ENCODE measurements at places on chromosomes 16 and 17.

DNA sequence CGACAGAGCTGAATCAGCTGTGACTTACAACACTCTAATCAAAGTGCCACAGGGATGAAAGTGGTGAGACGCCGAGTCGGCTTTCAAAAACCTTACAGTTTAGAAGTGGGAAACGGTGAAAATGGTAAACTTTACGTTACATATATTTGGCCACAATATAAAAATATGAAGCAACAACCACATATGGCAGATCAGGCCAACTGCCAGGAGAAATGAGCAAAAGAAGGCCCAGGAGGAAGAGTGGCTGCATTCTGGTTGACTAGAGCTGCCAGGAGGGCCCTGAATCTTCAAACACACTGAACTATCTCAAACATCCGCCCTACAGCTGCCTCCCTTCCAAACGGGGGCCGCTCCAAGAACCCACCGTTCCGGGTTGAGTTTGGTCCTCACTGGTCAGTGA is 56.3 kb downstream of the MRM3 start:
- no peak for DNase-seq

DNA sequence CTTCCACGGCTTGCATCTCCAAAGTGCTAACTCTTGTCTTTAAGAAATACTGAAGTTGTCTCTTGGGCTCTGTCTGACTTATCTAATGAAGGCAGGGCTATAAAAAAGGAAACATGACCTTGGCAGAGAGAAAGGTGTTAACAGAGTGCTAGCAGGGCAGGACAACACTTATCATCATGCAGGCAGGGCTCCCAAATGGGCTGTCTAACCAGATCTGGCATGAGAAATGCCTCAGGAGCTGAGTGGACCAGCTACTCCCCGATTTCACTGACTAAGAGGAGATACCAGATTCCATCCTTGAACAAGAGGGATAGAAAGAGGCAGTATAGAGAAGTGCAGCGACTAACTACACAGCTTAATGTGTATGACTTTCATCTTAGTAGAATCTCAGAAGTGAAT is 32.6 kb downstream of the PMP22 start:
- DNase-seq = no peak

- DNase-seq = no peak
Measured at GRCh38 chr16:49590166-49590871, 216.7 kb downstream of the C16orf78 start.

DNA sequence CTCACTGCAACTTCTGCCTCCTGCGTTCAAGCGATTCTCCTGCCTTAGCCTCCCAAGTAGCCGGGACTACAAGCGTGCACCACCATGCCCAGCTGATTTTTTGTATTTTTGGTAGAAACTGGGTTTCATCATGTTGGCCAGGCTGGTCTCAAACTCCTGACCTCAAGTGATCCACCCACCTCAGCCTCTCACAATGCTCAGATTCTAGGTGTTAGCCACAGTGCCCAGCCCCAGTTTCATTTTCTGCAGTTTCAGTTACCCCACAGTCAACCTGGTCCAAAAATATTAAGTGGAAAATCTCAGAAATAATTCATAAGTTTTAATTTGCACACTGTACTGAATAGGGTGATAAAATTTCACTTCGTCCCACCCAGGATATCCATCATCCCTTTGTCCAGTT is 28.7 kb downstream of the KNOP1 start:
- no peak for DNase-seq

DNA sequence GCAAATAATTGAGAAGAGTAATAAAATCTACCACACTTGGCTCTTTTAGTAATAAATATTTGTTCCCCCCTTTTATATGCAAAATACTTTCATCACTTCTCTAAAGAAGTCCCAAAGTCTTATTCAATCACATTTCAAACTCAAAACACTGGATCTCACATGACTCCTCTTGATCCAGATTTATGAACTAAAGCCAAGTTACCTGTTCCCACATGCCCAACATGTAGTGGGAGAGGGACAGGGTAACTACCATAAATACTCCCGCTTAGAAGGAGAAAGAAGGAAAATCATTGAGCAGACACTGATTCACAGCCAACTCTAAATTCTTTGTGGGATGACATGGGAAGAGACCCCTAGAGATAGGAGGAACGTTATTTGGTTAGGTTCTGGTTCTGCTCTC is 64.9 kb upstream of the PMFBP1 start:
- no peak for DNase-seq

DNA sequence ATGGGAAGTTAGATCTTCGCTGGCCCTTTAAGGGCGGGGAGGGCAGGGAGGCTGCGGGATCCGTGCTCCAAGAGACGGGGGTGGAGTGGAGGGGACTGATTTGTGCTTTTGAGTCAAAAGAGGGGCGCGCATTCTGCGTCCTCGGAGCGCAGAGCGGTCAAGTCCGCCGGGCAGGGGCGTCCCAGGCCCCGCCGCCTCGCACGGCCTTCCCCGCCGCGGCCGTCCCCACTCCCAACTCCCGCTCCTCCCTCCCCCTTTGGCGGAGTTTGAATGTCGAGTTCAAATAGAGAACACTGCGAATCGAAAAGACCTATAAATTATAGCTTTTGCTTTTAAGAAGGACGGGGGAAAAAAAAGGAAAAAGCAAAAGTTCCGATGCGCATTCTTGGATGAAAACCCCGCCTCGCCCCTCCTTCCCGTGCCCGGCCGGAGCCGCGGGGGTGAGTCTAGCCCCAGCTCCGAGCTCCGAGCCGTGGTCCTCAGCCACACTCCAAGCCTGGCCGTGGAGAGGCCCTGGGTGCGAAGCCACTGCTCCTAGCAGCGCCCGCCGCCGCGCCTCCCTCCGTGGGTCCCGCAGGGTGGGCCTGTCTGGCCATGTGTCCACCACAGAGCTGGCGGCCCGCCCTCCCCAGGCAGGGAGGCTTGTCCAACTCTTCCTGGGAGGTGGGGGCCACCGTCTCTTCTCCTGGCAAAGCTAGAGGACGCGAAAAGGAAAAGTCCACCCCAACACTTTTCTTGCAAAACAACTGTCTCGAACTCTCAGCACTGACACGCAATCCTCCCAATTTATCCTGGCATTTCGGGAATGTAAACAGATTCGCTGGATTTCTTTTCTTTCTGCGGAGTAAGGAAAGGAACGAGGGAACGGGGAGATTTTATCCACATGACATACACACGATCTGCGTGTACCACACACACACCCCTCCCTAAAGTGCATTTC is 3.6 kb downstream of the CBX8 start:
- DNase-seq = no peak

DNA sequence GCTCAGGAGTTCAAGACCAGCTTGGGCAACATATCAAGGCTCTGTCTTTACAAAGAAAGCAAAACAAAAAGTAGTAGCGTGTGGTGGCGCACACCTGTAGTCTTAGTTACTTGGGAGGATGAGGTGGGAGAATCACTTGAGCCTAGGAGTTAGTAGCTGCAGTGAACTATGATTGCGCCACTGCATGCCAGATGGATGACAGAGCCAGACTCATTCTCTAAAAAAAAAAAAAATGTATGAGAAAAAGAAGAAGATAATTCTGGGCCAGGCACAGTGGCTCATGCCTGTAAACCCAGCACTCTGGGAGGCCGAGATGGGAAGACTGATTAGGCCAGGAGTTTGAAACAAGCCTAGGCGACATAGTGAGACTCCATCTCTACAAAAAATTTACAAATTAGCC is 28.5 kb downstream of the STAT5B start:
- DNase-seq = no peak

DNA sequence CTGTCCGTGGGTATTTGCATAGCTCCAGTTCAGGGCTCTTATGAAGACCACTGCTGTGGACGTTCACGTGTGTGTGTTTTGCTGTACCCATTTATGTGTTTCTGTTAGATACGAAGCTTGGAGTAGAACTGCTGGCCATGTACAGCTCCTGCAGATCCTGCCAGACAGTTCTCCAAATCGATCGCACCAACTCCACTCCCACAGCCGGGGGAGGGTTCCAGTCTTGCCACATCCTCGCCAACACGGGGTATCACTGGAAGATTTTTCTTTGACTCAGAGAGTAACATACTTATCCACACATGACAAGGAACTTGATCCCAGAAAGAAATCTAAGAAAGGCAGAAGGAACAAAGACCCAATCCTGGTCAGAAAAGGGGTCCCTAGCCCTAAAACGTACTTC is 37.4 kb downstream of the TMEM186 start:
- DNase-seq = no peak

- no peak for DNase-seq
Measured at GRCh38 chr17:44376124-44376523, 12.5 kb upstream of the FAM171A2 start.

GRCh38 chr17:69430488-69430887 is 16.0 kb downstream of the MAP2K6 start:
- no peak for DNase-seq

GRCh38 chr16:8084882-8085281 is 505.4 kb downstream of the TMEM114 start:
- no peak for DNase-seq

DNA sequence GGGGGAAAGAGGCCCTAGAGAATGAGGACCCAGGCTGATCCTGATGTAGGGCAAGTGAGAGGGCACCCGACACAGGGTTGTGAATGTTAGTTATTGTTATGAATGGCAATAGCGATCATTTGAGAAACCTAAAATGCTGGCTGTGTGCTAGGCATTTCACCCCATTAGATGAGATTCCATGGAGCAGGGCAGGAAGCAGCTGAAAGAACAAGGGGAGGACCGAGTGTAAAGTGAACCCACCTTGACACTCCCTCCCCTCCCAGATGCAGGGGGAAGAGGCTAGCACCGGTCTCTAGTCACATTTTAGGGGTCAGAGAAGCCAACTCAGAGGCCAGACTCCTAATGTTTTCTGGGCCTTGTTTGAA is 553 bp upstream of the CORO6 start:
- DNase-seq = no peak

- no peak for DNase-seq
Measured at GRCh38 chr16:411576-412265, 10.0 kb downstream of the DECR2 start.

DNA sequence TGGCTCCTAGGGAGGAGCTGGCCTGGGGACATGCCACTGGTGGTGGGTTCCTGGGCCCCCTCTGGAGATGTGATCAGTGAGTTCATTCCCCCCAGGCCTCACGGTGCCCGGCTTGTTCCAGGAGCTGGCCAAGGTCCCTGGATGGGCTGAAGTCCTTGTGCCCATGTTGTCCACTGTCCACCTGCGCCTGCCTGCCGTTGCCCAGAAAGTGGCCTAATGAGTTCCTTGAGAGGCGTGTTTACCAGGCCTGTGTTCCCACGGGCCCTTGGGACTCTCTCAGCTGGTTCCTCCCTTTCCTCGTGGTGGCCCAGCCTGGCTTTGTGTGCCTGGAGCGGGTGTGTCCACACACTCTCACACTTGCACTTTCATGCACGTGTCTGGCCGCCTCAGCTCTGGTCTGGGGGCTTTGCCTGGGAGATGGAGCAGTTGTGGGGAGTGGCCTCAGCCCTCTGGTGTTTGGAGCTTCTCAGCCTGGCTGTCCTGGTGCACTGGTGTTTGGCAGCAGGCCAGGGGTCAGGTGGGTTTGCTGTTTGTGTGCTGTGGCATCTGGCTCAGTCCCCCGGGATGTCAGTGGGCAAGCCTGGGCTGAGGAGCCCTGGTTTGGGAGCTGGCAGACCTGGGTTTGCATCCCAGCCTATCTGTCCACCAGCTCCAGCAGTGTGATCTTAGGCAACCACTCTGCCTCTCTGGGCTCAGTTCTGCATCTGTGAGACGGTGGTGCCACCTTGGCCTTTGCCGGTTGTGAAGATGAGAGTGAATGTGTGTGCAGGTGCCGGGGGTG is 18.0 kb downstream of the ADCY7 start:
- no peak for DNase-seq

- DNase-seq = no peak
Measured at GRCh38 chr17:27087935-27088766, 205.8 kb upstream of the WSB1 start.

- no peak for DNase-seq
Measured at GRCh38 chr17:40531051-40531991, 29.9 kb upstream of the TNS4 start.

- DNase-seq = no peak
Measured at GRCh38 chr17:50363217-50364060, 9.5 kb downstream of the MRPL27 start.

DNA sequence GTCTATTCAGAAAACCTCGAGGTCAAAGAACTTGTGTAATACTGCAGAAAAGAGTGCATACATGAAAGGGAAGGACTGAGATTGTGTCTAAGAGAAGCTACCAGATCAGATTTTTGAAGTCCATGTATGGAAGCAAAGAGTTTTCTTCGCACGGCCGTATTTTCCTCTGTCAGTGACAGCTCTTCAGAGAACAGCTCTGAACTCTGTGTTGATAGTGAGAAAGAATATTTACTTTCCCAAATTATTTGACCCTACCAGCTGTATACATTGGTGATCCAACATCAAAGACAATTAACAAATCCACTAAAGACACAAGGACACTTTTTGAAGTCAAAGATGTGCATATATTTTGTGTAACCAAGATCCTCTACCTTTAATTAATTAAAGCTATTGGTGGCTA is 107.8 kb upstream of the PSMD7 start:
- no peak for DNase-seq

DNA sequence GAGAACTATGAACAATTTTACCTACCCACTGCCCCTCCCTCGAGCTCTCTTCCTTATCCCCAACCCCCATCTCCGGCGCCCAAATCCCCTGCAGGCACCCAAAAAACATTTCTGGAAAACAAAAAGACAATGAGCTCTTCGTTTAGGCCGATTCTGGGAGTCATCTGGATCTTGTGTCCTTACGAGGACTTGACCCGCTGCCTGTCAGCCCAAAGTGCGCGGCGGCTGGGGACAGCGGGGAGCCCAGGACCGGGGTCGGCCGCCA is 524 bp downstream of the STRADA start:
- DNase-seq = no peak

- no peak for DNase-seq
Measured at GRCh38 chr17:32460054-32460453, 15.7 kb downstream of the PSMD11 start.

DNA sequence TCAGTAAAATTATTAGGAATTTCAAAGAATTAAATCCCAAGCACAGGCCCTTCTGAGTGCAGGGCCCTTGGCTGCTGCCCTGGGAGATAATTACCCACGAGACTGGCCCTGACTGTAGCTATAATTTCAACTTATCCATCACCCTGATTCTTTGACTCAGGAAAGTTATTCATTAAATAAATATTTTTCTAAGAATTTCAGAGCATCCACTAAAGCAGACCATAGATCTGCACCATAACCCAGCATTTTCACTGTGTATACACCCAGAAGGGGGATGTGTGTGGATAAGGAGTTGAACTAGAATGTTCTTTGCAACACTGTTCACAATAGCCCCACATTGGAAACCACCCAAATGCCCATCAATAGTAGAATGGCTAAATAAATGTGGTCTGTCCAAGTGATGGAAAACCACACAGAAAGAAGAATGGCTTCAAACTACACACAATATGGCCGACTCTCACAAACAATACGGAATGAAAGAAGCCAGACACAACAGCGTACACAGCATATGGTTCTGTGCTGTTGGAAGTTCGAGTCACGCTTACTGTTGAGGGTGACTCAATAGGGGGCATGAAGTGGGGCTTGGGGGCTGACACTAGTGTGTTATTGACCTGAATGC is 33.9 kb upstream of the MEAK7 start:
- DNase-seq = no peak

- no peak for DNase-seq
Measured at GRCh38 chr17:75486151-75486550, 29.2 kb downstream of the CASKIN2 start.

- DNase-seq = no peak
Measured at GRCh38 chr17:64115043-64115698, 14.8 kb downstream of the ERN1 start.
